GM03348 (cell line): ENCODE measurements at places on chromosomes 7 and 10.

- DNase-seq: no peak
Measured at GRCh38 chr10:12625393-12626023, 276.2 kb downstream of the CAMK1D start.

DNA sequence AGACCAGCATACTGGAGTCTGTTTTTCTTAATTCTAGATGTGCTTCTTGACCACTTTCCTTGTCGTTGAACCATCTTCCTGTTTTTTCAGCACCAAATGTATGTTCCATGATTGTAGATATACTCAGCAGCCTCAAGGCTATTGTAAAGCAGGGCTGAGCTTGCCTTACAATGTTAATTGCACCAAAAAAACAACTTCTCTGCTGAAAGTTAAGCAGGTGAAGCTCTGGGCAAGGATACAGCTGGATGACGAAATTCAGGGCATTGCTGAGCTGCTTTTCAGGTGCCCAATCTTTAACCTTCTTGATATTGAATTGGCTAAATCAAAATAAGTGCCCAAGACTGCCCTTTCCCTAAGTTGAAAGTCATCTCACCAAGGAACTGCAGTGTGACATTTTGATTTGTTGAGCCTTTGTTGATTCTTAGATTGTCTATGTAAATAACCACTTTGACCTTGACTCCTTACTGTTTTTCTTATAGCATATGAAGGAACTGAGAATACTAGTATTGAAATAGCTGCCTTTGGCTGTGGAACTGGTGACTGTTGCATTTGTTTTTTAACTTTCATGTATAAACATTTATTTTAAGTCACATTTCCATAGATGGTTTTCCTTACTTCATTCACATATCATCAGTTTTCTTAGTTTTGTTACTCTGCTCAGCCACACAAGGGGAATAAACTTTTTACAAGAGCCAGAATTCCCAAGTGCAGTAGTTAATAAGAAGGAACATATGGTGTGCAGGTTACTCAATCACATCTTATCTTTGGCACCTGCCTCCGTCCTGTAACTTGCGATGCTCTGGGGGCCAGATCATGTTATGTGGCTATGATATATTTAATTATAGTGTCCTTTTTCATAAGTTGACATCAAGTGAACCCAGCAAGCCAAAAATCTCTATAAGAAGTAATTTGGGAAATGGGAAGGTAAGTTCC lies 3.1 kb downstream of the AHCYL2 start:
- DNase-seq: no peak

- DNase-seq: no peak
Measured at GRCh38 chr7:96235281-96235680, 86.6 kb downstream of the SLC25A13 start.

- DNase-seq: peak; percentile 50
Measured at GRCh38 chr7:35596061-35596460, 98.9 kb downstream of the HERPUD2 start.

DNA sequence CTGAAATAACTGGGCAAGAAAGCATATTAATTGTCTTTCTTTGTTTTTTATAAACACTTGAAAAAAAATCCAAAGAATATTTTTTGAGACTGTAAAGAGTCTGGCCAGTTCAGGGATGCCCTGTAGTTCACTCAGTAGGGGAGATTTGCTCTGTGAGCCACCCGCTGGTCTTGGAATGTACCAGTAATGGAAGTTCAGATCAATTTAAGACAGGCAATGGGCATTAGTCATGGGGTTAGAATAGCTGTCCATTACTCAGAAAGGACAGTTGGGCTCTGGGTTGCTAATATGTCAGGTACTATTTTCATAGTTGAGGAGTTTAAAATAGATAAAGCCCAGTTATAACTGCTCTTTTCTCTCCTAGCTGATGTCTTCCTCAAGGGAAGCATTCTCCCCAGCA lies 38.7 kb downstream of the A1CF start:
- no peak for DNase-seq

DNA sequence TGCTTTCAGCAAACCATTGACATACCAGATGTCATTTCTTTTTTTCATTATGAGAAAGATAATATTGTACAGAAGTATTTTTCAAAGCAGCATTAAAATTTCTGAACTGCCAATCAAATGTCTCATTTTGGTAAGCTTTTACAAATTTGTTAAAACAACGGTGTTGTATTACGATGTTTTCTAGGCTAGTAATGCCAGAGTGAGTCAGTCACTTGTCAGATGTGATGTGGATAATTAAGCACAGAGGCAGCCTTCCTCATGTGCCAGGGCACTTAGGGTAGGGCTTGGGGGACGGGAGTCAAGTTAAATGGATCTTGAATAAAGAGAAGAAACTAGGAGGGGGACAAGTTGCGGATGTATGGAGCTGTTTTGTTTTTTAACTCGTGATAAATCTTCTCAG lies 10.1 kb downstream of the PSTK start:
- DNase-seq: peak; percentile 6

GRCh38 chr7:118352867-118353453 lies 128.5 kb downstream of the ANKRD7 start:
- no peak for DNase-seq

- DNase-seq: peak; percentile 37
Measured at GRCh38 chr7:132869166-132869861, 212.6 kb downstream of the CHCHD3 start.

DNA sequence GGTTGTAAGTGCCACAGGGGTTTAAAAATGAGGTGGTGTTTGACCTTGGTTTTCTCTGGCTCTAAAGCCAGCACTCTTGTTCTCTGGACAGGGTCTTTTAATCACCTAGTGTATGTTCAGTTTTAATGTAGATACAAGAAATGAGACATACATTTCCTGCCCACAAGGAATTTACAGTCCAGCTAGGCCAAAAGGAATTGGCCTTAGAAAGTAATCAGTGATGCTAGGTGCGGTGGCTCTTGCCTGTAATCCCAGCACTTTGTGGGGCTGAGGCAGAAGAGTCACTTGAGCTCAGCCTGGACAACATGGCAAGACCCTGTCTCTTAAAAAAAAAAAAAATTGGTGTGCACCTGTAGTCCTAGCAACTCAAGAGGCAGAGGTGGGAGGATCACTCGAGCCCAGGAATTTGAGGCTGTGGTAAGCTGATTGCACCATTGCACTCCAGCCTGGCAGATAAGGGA lies 100.2 kb downstream of the LRMDA start:
- no peak for DNase-seq

- DNase-seq: peak; percentile 22
Measured at GRCh38 chr7:41745451-41745850, 42.6 kb upstream of the INHBA start.

DNA sequence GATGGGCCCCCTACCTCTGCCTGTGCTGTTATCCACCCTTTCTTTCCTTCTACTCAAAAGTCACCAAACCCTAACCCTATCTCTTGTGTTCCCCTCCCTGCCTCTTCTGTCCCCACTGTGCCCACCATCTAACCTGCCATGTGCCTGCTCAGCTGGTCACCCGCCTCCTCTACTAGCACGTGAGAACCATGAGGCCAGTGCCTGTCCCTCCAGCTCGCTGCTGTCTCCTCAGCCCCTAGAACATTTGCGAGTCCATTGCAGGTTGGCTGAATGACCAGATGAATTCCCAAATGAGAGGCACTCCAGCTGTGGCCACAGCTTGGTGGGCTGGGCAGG lies 129.0 kb downstream of the ARHGAP22 start:
- no peak for DNase-seq

DNA sequence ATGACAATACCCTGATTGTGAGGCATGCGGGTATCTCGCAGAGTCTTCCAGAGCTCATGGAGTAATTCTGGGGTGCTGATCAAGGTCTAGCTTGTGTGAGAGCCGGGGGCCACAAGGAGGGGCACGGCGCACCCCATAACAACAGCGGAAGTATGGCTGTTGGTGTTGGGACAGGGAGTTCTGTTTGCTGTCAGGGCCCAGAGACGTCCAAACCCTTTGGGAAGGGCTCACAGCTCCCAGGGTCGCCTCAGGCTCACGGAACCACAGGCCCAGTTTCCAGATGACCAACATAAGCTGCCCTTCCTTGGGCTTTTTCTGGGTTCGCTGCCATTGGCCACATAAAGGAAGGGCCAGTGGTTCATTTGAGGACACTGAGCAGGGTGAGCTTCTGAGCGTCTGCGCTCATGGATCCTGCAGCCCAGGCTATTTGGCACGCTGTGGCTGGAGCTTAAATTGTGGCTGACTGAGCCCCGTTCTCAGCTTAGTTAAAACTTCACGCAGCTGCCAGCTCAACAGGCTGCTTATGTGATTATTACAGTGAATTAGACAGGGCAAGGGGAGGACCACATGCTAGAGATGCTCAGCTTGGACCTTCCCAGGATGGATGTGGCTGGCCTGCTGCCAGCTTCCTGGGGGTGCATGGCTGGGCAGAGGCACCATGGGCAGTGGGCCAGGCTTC lies 92.3 kb downstream of the DNAJB6 start:
- DNase-seq: no peak

DNA sequence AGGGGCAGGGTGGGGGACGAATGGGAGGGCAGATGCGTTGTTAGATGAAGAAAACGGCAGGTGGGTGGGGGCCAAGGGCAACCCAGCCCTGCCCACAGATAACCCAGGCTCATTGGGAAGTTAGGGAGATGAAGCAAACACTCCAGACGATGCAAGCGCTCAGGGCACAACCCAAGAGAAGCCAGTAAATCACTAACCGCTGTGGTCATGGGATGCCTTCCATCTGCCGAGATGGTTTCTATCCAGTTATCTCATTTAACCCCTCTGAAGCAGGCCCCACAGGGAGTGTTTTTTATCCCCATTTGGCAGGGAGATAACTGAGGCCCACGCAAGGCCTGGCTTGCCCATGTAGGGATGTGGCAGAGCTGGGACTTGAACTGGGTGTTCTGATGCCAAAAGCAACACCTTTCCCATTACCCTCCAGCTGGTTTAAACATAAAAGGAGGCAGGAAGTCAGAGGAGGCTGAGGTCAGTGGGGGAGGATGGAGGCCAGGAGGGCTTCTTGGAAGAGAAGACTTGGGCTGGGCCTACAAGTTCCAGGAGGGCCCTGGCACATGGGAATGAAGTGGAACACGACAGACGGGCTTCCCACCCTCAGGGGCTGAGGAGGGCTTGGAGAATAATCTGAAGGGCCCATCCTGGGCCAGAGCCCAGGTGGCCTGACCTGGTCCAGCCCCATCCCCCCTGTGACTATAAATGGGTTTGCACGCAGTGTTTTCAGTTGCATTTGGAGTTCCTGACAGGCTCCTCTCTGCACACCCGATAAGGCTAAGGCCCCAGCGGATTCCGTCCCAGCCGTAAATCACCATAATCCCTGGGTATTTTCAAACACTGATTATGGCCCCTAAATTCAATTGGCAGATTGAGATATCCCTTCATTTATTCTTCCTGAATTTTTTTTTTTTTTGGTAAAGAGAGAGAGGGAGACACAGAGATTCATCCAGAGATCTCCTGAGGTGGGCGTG lies 80.9 kb downstream of the NEURL1 start:
- DNase-seq: no peak

DNA sequence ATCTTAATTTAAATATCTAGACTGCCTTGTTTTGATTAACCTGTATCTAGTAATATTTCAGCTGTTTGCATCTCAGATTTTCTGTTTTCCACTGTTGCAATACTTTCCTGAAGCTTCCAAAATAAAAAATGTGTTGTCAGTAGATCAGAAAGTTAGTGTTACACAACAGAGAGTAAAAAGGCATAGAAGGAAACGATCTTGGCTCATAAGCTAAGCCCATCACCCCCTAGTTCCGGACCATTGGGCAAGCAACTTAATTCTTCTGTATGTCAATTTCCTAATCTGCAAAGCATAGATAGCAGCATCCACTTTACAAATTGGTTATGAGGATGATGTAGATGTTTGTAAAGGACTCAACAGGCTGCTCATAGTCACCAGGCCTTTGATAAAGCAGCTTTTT lies 4.4 kb downstream of the PON3 start:
- no peak for DNase-seq
